NB4 (cell line): ENCODE measurements at places on chromosomes 7 and 10.

DNA sequence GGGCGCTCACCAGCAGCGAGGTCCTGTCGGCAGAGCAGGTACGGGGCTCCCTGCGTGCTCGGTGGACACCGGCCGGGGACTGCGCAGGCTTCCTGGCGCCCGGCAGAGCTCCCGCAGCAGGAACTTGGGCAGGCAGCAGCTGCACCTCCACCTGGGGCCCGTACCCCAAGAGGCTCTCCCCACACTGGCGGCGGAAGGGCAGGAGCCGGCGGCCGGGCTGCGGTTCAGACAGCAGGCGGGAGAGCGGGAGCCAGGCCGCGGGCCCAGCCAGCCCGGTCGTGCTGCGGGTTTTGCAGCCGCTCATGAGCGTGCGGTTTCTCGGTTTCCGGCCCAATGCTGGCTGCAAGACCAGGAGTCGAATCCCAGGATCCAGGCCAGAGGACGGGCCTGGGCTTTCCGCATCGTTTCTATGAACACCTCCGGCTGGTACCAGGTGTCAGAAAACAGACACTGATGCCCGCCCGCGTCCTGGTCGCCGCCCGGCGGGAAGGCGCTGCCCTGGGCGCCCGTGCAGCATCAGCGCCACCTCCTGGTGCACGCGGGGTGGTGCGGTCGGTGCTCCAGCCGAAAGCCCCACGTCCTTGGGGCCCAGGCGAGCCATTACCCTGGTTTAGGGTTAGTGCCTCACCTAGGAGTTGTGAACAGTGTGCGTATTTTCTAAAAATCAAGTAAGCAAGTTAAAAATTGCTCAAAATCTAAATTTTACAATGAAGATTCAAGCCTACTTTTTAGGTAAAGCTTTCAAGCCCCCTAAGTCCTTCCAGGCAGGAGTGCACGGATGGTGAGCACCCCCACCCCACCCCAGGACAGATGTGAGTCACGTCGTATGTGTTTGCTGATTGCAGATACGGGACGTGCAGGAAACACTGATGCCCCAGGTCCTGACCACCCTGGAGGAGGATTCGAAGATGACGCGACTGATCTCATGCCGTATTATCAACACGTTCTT, 47.4 kb upstream of the PRKAR1B start:
- DNase-seq = peak; percentile 38

DNA sequence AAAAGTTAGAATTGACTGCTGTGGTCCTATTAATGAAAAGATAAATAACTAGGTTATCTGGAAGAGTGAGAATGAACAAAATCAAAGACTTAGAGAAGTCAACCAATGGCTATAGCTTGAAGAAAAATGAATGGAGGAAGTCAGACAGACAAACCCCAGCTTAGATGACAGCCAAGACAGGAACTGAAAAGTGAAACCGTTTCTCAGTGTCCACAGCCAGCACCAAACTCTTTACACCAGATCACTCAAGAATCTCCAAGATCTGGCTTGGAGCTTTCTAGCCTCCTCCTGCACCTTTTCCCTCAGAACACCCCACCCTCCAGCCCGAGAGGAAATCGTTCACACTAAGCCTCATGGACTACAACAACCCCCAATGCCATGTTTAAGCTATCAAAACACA, 167.0 kb downstream of the SFMBT2 start:
- no peak for DNase-seq

DNA sequence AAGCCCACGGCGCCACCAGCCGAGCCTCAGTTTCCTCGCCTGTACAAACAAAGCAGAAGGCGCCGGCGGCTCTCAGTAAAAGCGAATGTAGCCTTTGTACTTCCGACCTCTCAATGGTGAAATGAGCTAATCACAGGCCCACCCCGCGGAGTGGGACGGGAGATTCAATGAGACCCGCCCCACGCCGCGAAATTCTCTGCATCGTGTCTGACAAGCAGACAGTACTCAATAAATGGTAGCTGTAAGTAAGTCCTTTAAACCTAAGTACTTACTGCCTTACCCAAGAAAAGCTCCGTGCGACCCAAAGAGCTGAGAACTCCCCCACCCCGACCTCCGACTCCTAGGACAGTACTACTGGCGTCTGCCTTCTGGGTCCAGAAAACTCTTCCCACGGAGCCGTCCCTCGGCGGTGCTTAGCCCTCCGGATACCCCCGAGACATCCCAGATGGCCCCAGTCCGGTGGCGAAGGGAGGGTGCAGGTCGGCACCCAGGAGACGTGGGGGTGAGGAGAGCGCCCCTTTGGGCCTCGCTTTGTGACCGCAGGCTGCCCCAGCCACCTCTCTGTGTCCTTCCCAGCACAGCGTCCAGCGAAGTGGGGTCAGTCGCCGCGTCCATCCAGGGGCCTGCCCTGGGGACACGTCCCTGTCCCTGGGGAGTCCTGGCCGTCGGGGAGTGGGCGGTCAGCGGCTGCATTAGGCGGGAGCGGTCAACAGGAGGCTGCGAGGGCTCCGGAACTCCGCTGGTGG, 972 bp upstream of the CXCL12 start:
- DNase-seq = peak; percentile 11

GRCh38 chr7:7414791-7415603, 120.7 kb downstream of the COL28A1 start:
- no peak for DNase-seq

- no peak for DNase-seq
These were observed 568.8 kb downstream of the HTR7 start for GRCh38 chr10:90289037-90289436.

DNA sequence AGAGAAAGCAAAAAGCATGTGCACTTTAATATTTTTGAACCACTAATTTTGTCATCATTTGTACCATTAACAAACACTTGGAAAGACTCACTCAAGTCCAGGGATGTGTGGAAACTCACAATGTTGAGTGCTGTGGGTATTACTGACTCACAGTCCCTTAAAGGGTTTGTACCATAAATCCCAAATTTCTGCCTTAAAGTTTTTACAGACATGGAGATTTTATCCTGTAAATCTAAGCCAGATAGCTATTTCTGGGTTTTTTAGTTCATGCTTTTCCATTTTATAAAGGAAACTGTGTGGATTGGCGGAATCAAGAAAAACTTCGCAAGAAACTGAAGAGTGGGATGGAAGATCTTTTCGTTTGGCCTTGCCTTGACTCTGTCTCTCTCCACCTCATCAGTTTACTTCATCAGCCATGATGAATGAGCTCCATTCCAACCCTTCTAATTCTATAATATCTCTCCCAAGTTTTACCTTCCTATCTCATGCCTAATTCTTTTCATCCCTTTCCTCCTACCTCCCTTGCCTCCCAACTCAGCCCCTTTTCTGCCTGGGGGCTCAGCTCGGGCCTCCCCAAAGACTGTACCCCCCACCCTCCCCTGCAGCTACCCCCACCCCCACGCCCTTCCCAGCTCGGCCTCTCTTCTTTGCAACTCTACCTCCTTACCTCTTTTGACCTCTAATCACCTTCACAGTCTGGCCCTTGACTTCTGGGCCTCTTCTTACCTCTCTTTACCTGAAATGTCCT, 218.5 kb upstream of the MKLN1 start:
- DNase-seq = peak; percentile 14

GRCh38 chr7:52830801-52831200, 204.6 kb upstream of the POM121L12 start:
- DNase-seq = no peak

DNA sequence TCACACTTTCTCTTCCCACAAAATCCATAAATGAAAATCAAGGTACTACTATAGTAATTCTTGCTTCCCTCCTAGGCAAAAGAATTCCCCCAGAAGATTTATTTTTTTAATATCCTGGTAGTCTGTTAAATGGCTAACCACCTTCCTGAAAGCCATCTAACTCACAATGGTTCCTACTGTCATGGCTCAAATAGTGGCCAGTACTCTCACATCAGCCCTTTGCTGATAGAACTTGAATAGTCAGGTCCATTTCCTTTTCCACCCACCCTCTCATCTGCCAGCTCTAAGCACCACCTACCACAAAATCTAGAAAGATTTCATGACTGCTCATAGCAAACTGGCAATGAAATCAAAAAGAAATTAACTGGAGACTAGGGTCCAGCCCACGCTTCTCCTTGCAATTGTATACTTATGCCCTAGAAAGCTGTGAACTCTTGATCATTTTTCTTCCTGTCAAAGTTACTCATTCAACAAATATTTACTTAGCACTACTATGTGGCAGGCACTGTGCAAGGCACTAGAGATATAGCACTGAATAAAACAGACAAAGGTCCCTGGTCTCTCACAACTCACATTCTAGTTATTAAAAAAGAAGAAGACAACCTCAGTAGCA, 60.4 kb downstream of the ARMH3 start:
- DNase-seq = no peak

DNA sequence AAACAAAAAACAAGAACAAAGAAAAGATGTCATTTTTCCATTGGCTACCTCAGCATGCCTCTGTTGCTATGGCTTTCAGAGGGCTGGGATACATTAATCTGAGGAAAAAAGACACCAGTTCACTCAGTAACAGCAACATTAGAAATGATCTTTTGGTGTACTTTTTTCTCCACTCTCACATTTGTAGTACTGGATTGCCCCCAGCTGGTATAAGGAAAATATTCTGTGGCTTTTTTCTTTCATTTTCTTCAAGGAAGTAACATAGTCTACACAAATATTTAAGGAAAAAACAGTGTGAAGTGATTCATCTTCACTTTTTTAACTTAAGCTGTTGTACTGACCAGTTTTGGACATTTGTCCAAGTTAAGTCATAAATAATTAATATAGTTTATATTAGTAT, 482.3 kb downstream of the SORCS1 start:
- DNase-seq = no peak

- DNase-seq = peak; percentile 90
These were observed 2.9 kb upstream of the ADAM8 start for GRCh38 chr10:133279326-133280226.

DNA sequence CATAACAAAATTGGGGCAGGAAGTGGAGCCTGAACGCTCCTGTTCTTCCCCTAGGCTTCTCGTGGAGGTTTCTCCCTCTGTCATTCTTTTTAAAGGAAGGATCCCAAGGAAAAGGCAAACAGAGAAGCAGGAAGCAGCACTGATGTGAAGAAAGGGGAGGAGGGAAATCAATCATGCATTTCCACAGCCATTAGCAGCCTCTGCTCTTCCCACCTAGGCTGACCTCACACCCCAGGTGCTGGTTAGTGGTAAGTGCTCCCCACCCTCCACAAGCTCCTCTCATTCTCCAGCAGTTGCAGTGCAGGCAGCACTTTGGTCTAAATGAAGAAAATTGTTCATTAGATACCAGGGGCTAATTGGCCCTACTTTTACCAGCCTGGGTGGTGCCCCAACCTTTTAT, 2.6 kb downstream of the CRHR2 start:
- DNase-seq = no peak

DNA sequence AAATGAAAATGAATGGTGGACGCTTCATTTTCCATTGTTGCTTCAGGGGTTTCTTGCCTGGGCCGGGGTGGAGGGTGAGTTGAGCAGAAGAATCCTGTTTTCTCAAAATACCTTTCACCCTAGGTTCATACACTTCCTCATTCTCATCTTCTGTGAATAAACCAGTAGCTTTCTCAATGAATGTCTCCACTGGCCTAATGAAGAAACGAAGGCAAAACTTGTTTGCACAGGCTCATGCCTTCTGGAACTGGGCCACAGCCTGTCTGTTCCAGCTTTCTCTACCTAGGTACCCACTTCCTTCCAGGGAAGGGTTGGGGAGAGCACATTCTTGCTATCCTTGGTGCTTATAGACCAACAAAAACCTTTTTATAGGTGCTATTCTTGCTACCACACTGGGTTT, 21.3 kb downstream of the STMP1 start:
- no peak for DNase-seq

GRCh38 chr7:41375582-41375981, 327.3 kb downstream of the INHBA start:
- no peak for DNase-seq

DNA sequence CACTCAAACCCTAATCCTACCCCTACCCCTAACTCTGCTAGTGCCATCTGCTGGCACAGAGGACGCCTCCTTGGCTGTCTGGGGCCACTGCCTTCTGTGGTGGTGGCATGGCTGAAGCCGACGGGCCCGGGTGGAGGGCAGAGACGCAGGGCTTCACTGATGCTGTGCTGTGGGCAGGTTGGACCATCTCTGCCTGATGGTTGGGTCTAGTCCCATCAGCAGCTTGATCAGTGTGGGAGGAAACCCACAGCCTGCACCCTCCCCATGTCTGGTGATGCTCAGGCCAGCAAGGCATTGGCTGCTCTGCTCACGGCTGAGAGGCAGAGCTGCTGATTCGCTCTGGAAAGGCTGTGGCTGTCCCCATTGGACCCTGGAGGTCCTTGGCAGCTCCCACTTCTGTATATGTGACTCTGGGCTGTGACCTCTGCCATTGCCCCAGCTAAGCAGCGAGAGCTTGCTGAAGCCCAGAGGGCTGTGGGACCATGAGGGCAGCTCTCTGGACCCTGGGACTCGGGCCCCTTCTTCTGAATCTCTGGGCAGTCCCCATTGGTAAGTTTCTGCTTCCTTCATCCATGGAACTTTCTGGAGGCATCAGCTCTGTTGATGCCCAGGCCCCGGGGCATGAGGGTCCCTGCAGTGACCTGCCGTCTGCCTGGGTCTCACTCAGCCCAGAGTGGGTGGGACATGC, at the start of gene SCART1:
Gene SCART1, plus strand, starts transcription at position 430 of the 688 bp plus-strand sequence. Its CDS starts 53 bp downstream, at position 483.
- peak; percentile 78 for DNase-seq

DNA sequence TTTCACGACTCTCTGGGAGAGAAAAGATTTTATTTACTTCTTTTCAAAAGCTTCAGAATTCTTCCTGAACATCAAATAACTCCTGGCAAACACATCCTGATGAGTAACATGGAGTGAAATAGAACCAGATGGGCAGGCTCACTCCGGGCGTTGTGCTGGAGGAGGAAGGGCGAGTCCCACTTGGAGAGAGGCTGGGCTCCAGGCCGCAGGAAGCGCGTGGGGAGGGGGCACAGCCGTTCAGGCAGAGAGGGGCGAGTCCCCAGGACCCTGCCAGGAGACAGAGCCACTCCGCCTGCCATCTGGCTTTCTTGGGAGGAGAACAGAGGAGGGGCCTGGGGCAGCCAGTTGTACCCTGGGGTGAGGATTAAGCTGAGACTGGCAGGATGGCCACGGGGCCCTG, 265.9 kb upstream of the ZMIZ1 start:
- DNase-seq = no peak

DNA sequence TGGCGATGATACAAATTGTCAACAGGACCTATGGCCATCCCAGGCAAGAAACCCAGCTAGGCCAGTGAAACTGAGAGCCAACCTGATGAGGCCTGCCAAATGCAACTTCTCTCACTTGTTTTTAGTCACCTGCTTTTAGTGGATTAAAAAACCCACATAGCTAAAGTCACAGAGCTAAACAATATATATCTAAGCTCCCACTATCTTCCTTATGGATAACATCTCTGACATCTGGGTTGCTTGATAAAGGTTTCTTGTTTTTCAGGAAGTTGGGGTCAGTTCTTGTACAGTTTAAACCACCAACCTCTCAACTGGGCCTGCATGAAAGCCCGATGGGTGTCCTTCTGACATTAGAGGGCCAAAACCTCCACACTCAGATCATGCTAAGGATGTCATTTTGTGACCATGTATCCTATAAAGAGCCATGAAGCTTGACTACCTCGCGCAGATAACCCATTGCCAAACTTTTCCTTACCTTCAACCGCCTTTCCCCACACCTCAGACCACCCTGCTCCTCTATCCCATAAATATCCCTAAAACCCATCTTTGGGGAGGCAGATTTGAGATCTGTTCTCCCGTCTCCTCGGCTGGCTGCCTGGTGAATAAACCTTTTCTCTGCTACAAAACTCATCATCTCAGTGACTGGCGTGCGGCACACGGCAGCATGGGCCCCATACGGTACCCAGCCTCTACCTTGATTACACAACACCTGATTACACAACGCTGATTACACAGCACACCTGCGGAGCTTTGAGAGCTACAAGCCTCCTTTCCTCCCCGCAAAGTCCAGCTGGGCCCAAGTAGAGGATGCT, 797 bp upstream of the STMP1 start:
- DNase-seq = peak; percentile 54
